ENCODE measurements at places on chromosomes 12 and 14.

GRCh38 chr12:47807338-47807737, 12.4 kb downstream of the HDAC7 start:
- no peak for DNase-seq

DNA sequence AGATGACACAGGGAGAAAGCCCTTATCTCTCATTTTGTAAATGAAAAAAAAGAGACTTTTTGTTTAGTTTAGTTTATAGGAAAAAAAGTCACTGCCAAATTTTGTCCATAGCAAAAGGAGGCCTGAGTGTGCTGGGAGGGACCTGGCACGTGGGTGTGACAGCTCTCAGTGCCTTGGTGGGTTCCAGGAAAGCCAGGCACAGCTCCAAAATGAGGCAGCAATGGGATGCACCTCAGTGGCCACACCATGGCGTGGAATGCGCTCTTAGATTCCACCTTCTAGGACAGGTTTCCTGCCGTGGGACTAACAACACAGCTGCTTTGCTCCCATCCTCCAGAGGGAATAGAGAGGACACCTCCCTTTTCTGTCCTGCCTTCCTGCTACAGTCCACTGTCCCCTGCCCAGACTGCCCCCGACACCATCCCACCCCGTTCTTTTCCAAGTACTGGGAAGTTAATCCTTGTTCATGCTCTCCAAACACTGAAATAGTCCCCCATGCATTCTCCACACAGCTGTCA, 207.6 kb downstream of the EMP1 start:
- DNase-seq: no peak

GRCh38 chr14:104104076-104104901, 18.8 kb downstream of the ASPG start:
- no peak for DNase-seq

- DNase-seq: no peak
These were observed 12.7 kb upstream of the SERPINA1 start for GRCh38 chr14:94401083-94401482.

GRCh38 chr12:2555487-2556082, 239.2 kb upstream of the FKBP4 start:
- DNase-seq: no peak

DNA sequence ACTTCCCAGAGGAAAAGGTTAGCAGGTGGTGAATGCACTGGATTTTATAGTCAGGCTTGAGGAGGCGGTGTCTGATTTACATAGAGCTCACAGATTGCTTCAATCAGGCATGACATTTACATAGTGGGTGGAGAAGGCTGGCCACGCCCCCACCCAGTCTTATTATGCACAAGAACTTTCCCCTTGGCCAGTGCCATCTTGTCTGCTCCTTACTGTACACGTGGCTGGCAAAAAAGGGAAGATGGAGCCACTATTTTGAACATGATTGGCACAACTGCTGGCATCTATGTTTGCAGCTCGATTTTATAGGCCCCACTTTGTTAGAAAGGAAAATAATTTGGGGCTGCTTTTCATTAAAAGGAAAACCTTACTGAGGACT, 10.9 kb upstream of the LGMN start:
- DNase-seq: no peak

All from substantia nigra (tissue), 51 donors.